ENCODE measurements at places on chromosomes 11 and 22.

DNA sequence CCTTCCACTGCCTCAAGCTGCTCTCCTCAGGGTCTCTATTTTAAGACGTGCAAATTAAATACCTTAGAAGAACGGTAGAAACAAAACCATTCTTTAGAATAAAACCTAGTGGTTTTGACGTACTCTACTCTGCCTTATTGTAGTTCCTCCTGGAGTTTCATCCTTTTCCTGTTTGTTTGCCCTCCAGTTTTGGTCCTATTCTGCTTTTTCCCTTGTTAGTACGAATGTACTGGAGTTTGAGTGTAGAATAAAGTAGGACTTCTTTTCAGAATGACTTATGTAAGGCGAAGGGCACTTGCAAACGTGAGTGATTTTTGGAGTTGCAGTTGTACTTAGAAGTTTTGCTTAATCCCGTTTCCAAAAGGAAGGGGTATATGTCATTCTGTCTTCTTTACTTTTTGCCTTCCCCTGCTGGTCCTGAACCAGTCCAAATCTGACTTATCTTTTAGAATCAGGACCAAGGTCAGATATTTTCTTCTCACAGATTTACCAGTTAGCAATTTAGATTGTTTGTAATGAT, 1.4 kb downstream of the SIK2 start:
- DNase-seq, result no peak

- DNase-seq, result no peak
These were observed 7.2 kb downstream of the OSBP2 start for GRCh38 chr22:30701872-30702271.

DNA sequence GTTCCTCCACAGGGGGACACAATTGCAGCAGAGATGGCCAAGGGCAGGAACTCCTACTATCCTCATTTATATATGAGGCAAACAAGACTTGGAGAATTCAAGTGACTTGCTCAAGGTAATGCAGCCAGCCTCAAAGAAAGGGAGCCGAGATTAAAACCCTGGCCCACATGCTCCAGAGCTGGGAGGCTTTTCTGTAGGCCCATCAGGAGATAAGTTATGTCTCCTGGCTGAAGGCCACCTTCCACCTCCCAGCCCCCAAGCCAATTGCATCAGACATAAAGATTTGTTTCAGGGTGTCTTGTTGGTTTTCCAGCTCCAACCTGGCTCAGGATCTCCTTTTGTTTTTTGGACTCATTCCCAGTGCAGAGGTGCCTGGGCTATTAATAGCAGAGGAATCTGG, 59.5 kb downstream of the SMIM38 start:
- no peak for DNase-seq

DNA sequence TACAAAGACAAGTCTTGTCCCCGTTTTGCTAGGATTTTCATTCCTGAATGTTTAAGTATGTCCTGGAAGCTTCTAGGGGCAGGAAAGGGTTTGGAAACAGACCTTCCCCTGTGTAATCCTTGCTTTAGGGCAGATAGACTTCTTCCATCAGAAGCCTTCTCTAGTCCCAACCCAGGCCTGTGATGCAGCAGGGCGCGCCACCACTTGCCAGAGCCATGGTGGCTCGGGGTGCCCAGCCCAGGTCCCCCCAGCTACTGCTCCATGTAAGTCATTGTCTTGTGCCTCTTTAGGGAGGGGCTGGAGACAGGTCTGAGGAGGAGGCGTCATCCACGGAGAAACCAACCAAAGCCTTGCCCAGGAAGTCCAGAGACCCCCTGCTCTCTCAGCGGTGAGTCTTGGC, 4.3 kb downstream of the NOL12 start:
- DNase-seq, result no peak

GRCh38 chr11:64032050-64032449, 3.7 kb upstream of the FLRT1 start:
- no peak for DNase-seq

GRCh38 chr11:36672815-36673450, 74.9 kb upstream of the RAG2 start:
- no peak for DNase-seq

GRCh38 chr11:62572431-62572830, 1.3 kb downstream of the EEF1G start:
- DNase-seq, result no peak

DNA sequence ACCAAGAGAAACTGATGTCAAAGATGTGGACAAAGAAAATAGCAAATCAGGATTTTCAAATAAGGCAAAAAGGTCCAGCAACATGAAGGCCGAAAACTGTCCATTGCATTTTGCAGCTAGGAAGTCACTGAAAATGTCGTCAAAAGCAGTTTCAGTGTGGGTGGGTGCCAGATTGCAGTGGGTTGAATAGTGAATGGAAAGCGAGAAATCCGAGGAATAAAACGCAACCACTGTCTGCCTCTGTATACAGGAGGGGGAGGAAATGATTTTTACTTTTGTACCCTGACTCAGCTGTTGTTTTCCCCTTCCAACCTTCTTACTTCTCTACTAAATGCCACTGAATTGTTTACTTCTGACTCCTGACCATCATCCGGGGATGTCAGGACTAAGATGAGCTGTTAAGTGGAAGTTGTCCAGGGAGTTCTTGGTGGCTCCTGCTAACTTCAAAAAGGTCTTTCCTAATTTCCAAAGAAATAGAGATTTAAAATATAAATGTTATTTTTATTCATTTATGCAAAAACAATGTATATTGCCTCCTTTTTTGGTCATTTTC, 64.9 kb upstream of the BIRC3 start:
- no peak for DNase-seq

GRCh38 chr11:34747251-34747650, 126.4 kb downstream of the EHF start:
- no peak for DNase-seq

DNA sequence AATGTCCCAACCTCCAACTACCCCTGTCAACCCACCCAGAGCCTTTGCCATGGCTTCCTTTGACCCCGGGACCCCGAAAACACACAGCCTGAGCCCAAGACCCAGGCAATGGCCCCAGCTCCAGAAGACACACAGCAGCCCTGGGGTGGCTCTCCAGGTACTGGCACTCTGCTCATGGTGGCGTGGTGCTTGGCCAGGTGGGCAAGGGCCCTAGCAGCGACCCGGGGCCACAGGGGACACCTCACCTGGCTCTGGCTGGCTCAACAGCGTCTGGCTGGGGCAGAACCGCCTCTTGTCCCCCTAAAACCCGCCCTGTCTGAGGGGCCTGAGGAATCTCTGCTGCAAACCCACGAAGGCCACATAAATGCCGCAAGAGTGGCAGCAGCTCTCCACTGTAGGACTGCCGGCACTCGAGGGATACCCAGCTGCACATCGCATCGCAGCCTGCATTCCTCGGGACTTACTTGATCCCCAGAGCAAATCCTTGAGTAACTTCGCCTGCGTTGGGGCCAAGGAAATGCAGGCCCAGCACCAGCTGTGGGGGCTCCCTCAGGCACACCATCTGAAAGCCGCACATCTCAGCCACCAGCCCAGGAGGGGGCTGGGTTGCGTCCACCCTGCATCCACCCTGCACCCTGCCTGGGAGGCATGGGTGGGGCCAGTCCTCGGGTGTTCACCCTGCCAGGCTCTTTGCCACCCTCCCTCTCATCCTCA, 23.1 kb upstream of the GNB1L start:
- DNase-seq, result no peak

DNA sequence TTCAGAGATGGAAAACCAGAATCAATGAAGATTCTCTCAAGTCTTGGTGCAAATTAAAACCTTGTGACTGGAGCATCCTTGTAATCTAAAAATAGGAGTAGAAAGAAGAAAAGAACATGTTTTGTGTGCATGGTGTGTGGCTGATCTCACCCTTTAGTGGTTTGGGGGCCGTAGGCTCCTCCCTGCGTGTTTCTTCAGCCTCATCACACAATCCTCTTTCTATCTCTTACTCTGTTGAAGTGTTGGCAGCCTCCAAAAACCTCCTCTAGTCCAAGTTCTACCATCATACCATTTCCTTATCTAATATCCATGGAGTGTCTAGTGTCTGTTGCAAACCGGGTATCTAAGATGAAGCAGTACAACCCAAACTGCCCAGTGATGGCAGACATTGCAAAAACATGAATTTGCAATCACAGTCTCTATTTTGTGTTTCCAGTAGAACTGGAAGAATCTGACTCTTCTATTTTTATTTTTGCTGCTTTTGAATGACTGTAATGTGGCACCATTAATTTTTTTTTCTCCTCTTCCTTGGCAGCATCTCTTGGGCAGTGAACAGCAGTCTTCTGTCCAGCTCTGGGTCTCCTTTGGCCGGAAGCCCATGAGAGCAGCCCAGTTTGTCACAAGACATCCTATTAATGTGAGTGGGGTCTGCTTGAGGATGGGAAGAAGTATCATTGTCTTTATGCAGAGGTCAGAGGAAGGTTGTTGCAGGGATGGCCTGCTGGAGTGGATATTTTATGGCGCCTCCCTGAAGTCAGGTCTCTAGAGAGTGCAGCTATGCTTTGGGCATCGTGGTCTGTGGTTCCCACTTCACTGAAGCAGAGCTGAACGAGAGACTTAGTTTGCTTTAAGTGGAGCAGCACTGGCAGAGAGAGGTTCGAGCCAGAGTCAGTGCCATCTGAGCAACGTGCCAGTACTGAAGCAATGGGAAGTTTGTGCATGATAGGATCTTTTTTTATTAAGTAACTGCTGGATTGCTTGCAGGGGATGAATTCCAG, 60.0 kb upstream of the SORL1-AS1 start:
- no peak for DNase-seq

GRCh38 chr11:58498464-58498863, 9.4 kb downstream of the OR5B21 start:
- DNase-seq, result no peak

GRCh38 chr11:31509051-31509428, 382 bp downstream of the IMMP1L start:
- DNase-seq, result no peak
